ENCODE measurements at places on chromosomes 7 and 10.

DNA sequence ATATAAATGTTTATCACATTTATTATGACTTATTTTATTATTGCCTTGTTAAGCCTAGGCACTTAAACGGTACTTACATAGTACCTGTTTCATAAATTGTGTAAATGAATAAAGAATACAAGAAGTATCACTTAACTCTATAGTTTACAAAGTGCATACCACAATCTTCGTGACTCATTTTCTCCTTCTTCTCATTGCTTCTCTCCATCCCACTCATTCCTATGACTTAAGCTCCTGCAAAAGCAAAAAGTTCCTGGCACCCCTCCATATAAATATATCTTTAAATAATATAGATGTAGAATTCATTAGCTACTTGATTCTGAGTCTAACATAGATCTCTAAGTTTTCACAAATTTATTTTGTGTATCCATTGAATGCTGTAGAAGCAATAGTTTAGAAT, 1382.0 kb upstream of the CELF2 start:
- DNase-seq, result no peak

DNA sequence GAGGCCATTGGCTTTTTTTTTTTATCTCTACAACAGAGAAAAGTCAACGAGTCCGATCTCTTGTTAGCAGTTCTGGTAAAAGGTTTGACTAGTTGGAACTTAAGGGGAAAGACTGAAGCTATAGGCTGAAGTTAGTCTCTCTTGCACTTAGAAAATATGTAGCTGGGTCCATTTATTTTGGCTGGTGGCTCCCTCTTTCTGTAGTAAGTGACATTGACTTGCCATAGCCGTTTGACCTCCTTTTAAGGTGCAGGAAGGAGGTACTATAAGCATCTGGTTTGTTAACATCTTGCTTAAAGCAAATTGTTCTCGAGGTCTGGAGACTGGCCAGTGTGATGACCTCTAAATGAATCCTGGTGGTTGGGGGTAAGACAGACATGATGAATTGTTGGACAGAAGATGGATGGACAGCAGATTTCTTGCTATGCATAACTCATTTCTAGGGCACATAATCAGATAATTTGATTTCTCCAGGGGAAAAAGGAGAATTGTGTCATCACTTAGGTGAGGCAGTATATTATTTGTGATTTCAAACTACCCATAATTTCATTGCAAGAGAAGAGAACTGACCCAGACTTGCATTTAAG, 356.3 kb upstream of the GALNT17 start:
- DNase-seq, result no peak

- DNase-seq, result no peak
These were observed 61.0 kb downstream of the CREB3L2 start for GRCh38 chr7:137940656-137941518.

- no peak for DNase-seq
These were observed 206.5 kb downstream of the USP6NL start for GRCh38 chr10:11404901-11405300.

DNA sequence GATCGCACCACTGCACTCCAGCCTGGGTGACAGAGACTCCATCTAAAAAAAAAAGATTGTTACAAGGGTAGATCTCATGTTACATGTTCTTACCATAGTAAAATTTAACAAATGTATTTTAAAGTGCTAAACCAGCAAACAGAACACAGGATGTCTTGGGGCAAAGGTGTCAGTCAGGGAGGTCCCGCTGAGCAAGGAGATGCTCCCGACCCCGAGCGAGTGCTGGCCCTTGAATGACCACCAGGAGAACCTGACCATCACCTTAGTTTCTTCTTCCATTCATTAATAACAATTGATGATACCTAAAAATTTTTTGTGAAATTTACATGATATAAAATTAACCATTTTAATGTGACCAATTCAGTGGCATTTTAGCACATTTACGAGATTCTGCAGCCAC, 241.6 kb upstream of the GPR26 start:
- DNase-seq, result no peak

DNA sequence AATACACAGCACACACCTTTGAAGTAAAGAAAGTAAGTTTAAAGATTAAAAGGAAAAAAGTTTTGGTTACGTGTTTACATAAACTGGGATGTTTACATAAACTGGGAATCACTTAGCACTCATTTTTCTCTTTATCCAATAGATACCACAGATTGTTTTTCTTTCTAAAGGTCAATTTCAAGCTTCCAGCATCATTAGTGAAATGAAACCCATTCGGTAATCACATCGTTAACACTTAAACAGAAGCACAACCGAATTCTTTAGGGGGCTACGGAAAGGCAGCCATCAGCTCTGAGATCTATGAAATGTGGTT, 1.1 kb downstream of the ODAD2 start:
- no peak for DNase-seq
